ENCODE measurements at places on chromosomes 7 and 10.
A peak's percentile ranks its signal among the peaks of the same experiment; 100 is the strongest.

GRCh38 chr10:95217476-95217875 is 23.4 kb downstream of the ACSM6 start:
- DNase-seq = no peak
- H3K27ac ChIP-seq = no peak overlapping the region
- no peaks in the 10 kb centered on the region for H3K4me1 ChIP-seq
- no peaks in the 10 kb centered on the region for H3K27me3 ChIP-seq

DNA sequence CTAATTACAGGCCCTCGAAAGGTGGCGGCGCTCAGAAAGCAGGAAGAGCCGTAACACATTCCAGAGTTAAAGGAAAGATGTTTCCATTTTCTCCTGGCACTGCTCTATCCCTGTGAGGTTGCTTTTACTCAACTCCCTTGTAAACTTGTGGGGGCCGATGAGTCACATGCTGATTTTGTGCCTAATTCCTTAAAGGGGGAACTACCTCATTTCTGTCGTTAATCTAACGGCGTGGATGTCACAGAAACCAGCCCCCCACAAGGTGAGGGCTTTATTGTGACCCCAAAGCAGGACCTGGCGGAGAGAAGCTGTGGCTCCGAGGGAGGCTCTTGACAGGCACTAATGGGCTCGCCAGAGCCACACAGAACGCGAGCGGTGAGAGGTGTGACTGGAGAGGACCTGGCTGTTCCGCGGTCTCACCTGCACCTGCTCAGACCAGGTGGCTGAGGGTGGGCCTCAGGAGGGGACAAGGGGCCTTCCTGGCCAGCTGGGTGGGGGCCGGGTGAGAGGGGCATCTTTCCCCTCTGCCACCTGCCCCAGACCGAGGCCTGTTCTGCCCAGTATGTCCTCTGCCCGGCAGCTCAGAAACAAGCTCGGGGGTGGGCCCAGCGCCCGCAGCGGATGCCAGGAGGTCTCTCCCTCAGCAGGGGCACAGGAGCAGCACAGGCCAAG is 50.9 kb downstream of the CALML3 start:
- H3K27me3 ChIP-seq = no peaks in the 10 kb centered on the region
- H3K36me3 ChIP-seq = no peaks in the 10 kb centered on the region
- no peak overlapping the region for H3K27ac ChIP-seq
- no peak overlapping the region for H3K4me3 ChIP-seq
- H3K4me1 ChIP-seq = peaks cover 24% of the 10 kb centered on the region

DNA sequence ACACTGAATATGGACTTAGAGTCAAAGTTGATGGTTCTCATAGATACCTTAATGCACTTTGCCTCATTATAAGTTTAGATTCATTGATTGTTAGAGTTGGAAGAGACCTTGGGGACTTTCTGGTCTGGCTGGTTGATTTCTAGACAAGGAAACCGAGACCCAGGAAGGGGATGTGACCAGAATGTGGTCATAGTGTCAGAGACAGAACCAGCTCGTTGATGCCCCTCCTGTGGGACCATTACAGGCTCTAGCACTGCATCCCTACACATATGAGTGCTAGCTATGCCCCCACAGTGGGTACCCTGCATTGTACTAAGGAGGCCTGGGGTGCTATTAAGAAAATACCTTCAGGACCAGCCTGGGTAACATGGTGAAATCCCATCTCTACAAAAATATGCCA is 306.6 kb downstream of the CAMK1D start:
- H3K4me3 ChIP-seq = no peak overlapping the region
- H3K27ac ChIP-seq = no peak overlapping the region
- H3K27me3 ChIP-seq = no peaks in the 10 kb centered on the region

- H3K27me3 ChIP-seq = no peaks in the 10 kb centered on the region
- no peak overlapping the region for H3K4me3 ChIP-seq
- no peak for DNase-seq
- H3K36me3 ChIP-seq = no peaks in the 10 kb centered on the region
- H3K27ac ChIP-seq = no peak overlapping the region
Measured at GRCh38 chr7:112136271-112137008, 69.8 kb downstream of the DOCK4 start.

- H3K36me3 ChIP-seq = no peaks in the 10 kb centered on the region
- H3K27me3 ChIP-seq = no peaks in the 10 kb centered on the region
- DNase-seq = no peak
- H3K4me3 ChIP-seq = no peak overlapping the region
- peaks cover 3% of the 10 kb centered on the region for H3K4me1 ChIP-seq
- no peak overlapping the region for H3K27ac ChIP-seq
Measured at GRCh38 chr7:94912085-94912484, 4.7 kb downstream of the PPP1R9A start.

DNA sequence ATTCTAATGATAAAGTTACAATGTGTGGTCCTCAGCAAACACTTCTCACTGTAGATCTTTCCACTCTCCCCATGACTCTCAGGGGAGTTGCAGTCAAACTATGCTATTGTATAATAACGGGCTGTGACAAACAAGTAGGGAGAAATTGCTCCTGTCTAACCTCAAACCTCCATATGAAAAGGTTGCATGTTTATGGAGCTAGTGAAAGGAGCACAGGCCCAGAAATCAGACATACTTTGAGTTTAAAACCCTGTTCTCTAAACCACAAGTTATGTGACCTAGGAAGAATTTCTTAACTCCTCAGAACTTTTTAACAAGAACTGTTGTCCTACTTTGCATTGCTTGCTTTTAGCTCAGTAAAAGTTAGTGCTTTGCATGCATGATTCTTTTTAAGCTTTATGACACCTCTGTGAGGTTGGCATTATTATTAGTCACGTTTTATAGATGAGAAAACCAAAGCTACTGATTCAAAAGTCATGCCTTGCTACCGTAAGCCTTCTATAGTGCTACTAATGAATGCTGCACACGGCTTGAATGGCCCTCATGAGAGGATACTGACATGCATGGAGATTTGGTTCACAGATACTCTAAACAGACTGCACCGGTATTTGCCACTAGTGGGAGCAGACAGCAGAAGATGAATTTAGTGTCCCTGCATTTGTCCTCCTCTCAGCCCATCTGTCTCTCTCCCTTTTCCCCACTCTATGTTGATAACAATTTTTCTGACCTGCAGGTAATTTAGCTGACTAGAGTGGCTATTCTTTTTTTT is 129.5 kb upstream of the PCGF5 start:
- no peak overlapping the region for H3K4me3 ChIP-seq
- no peaks in the 10 kb centered on the region for H3K4me1 ChIP-seq
- H3K27ac ChIP-seq = no peak overlapping the region
- no peak for DNase-seq

DNA sequence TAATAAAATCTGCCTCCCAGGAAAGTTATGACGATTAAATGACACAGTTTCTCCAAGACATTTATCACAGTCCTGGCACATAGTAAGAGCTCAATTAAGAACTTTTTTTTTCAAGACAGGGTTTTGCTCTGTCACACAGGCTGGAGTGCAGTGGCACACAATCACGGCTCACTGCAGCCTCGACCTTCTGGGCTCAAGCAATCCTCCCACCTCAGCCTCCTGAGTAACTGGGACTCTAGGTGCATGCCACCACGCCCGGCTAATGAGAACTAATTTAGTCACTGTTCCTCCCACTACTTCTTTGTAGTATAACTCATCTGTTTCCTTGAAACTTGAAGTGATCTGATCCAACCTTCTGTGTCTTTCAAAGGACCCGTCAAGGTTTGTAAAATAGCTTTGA is 42.2 kb upstream of the MXI1 start:
- H3K4me1 ChIP-seq = peaks cover 9% of the 10 kb centered on the region
- no peaks in the 10 kb centered on the region for H3K27me3 ChIP-seq
- DNase-seq = peak; percentile 10
- no peaks in the 10 kb centered on the region for H3K36me3 ChIP-seq
- H3K4me3 ChIP-seq = no peak overlapping the region

GRCh38 chr7:2409745-2410414 is 6.5 kb downstream of the CHST12 start:
- peaks cover 42% of the 10 kb centered on the region for H3K4me1 ChIP-seq
- no peak overlapping the region for H3K4me3 ChIP-seq
- peak overlapping the region; percentile 7 for H3K27ac ChIP-seq
- no peaks in the 10 kb centered on the region for H3K27me3 ChIP-seq
- H3K36me3 ChIP-seq = no peaks in the 10 kb centered on the region

DNA sequence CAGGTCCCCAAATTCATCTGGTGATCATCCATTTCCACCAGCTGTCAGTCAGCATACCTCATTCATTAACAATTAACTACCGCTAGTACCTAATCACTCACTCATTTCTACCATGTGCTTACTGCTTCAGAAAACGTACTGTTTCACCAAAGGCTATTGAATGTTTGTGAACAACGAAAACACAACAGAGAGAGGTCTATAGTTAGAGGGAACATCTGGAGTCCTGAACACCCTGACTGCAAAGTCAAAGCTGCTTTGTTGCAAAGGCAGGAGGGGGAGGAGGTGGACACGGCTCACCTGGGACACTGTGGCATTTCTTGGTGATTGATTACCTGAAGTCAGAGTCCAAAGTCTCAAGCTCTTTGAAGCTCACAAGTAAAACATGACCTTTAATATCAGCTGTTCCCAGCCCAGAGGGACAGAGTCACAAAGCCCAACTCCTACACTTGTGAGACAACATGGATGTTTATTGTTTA is 342.3 kb upstream of the ADARB2 start:
- no peak overlapping the region for H3K4me3 ChIP-seq
- no peak for DNase-seq

- H3K27me3 ChIP-seq = no peaks in the 10 kb centered on the region
- H3K4me1 ChIP-seq = peaks cover 4% of the 10 kb centered on the region
- no peak overlapping the region for H3K27ac ChIP-seq
- DNase-seq = no peak
Measured at GRCh38 chr7:151599401-151600227, 79.9 kb upstream of the RHEB start.
